ENCODE measurements at places on chromosomes 2 and 18.
A peak's percentile ranks its signal among the peaks of the same experiment; 100 is the strongest.

DNA sequence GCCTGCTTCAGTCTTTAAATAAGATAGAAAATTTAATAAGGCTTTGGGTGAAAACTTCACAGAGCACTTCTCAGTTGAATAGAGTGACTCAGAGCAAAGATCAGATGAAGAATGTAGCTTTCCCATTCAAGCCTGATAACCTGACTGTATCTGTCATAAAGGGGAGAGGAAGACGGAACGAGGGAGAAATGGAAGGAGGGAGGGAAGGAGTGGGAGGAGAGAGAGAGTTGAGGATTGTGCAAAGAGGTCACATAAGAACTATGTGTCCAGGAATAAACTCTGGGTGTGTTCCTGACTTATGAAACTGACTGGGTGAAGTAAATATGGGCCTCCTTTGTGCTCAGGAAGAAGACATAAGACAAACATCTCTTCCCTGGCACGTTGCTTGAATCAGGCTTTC lies 385.5 kb downstream of the LPIN1 start:
- DNase-seq: no peak

- no peak for DNase-seq
These were observed 43.3 kb upstream of the EDAR start for GRCh38 chr2:109032229-109032820.

DNA sequence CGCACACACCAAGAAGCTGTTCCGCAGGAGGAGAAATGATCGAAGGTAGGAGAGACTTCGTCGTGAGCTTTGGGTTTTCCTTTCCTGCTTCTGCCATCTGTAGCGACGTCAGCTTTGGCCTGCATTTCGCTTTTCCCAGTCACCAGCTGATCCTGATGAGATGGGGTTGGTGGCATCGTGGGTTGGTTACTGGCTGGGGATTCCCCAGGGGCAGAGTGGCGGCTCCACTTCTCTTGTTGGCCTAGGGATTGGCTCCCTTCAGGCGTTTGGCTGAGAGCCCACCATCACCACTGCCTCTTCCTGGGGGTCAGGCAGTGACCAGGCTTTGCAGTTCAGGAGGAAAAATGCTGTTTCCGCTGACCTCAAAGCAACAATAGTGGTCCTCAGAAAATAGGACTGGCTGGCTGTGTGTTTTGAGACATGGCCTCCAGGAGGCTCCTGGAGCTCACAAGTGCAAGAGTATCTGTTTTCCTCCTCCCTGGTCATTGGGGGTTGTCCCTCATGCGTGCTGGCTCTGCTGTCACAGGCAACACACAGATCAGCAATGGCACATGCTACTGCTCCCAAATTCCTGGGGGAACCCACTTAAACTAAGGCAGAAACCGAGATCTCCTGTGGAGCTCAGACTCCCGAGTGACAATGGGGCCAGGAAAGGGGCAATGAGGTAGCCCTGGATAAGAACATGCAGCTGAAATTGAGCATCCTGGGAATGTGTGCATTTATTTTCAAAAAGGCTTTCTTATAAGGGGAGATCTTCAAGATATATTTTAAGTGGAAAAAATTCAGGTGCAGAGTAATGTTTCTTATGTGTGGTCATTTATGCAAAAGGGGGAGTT lies 173.0 kb downstream of the CTIF start:
- DNase-seq: no peak

GRCh38 chr18:48740851-48741485 lies 202.1 kb downstream of the CTIF start:
- no peak for DNase-seq

DNA sequence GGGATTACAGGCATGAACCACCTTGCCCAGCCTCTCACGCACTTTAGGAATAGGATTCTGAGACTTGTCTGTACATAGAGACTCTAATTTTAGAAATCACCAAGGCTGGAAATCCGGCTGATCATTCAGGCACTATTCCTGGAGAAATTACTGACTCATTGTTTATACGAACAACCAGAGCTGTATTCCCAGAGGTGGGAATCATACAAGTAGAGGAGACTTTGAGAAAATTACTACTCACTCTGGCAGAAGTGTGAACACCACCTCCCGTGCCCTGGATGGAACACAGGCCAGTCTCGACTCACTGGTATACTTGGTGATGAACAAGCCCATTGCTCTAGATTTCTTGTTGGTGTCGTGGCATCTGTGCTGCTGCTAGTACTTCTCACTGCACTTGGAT lies 5.8 kb upstream of the ADNP2 start:
- DNase-seq: no peak

GRCh38 chr2:214604861-214605260 lies 194.0 kb downstream of the VWC2L start:
- no peak for DNase-seq

DNA sequence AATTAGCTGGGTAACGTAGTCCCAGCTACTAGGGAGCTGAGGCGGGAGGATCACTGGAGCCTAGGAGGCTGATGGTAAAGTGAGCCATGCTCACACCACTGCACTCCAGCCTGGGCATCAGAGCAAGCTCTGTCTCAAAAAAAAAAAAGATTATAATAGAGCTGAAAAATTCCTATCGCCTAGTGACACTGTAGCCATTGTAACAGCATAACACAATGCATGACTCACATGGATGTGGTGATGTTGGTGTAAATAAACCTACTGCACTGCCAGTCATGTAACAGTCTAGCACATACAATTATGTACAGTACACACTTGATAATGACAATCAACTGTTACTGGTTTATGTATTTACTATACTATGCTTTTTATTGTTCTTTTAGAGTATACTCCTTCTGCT lies 39.6 kb downstream of the MGAT4A start:
- peak; percentile 29 for DNase-seq

- no peak for DNase-seq
These were observed 130.3 kb upstream of the CTAGE1 start for GRCh38 chr18:22547807-22548561.

GRCh38 chr2:39567507-39567906 lies 98.2 kb upstream of the TMEM178A start:
- no peak for DNase-seq

DNA sequence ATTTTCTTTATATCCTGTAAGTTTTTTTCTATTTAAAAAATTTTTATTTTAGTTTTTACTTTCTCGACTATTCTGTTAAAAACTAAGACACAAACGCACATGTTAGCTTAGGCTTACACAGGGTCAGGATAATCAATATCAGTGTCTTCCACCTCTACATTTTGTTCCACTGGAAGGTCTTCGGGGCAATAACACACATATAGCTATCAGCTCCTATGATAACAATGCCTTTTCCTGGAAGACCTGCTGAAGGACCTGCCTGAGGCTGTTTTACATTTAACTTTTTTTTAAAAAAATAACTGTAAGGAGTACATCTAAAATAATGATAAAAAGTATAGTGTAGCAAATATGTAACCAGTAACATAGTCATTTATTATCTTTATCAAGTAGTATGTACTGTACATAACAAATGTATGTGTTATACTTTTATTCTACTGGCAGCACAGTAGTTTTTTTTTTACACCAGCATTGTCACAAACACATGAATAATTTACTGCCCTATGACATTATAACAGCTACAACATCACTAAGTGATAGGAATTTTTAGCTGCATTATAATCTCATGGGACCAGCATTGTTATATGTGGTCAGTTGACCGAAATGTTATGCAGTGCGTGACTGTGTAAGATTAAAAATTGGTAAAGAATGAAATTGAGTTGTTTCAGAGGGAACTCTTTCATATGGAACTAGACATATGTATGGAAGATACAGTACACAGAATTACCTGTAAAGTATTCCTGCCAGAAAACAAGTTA lies 37.9 kb downstream of the CCDC138 start:
- DNase-seq: no peak

DNA sequence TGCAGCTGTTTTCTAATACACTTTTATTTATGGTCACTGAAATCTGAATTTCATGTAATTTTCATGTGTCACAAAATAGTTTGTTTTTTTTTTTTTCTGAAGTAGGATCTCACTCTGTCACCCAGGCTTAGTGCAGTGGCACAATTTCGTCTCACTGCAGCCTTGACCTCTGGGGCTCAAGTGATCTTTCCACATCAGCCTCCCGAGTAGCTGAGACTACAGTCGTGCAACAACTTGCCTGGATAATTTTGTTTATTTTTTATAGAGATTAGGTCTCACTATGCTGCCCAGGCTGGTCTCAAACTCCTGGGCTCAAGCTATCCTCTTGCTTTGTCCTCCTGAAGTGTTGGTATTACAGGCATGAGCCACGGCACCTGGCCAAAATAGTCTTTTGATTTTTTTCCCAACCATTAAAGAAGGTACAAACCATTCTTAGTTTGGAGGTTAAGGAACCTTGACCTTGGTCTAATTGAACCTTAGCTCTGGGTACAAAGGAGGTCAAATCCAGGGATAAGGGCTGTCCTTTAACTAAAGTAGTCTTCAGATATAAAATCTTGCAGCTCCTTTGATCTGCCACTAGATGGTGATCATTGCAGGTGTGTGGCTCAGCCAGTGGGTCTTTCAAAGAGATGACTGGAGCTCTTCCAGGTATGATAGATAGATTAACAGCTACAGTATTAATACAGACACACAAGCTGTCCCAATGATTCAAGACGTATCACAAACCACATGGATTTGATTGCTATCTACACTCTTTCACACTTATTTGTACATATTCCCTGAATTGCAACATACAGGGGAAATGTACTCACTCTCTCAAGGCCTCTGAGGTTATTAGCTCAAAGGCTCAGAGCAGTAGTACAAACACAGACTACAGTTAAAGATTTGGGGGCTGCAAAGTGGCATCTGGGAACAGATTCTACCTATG lies 4.7 kb upstream of the KRCC1 start:
- peak; percentile 62 for DNase-seq

DNA sequence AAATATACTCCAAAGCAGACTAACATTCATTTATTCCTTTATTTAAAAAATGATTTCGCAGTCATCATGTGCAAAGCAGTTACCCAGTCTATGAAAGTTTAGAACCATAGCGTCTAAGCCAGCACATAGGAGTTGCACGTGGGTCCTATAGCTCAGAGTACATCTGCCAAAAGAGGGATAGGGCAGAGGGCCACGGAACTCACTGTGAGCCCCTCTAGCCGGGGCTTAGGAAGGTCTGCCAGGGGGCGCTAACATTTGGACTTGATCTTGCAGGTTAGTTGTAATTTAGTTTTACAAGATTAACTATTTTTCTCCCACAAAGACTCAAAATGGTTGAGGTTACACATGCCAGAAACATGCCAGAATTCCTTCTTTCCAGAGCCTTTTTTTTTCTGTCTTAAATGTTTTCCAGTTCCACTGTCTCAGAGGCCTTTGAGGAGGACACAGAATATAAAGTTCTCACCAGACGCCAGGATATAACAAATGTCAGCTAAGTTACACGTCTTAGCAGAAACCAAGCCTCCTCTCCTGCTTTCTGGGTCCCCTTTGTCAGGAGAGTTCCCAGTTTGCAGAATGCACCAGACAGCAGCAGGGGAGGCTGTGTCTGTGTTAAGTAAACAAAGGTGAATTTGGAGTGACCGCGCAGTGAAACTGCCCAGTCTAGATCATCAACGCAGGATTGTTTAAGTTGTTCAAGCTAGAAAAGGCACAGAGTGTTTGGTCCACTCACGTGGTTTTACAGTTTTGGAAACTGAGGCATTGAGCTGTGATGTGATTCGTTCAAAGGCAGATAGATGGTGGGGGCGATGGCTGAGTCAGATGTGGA lies 292.0 kb downstream of the PRKCE start:
- no peak for DNase-seq

- no peak for DNase-seq
These were observed 76.5 kb upstream of the HS6ST1 start for GRCh38 chr2:128395196-128395595.

DNA sequence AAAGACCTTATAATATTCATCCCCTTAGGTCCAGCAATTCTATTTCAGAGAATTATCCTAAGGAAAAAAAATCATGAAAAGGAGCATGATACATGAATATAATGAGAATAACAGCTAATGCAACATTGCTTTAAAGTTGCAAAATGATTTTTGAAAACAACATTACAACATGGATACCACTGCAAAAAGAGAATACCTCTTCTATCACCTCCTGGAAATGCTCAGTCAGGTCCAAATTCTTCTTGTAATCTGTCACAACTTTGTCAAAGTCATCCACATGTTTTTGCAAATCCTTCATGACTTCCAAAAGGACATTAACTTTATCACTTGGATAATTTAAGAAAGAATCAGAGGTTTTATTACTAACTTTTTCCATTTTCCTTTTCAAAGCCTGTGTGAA lies 47.9 kb upstream of the TTN start:
- DNase-seq: no peak

- DNase-seq: no peak
These were observed 16.2 kb upstream of the FAM237A start for GRCh38 chr2:206626108-206626507.

GRCh38 chr18:50218432-50219197 lies 23.7 kb upstream of the MYO5B start:
- peak; percentile 46 for DNase-seq

DNA sequence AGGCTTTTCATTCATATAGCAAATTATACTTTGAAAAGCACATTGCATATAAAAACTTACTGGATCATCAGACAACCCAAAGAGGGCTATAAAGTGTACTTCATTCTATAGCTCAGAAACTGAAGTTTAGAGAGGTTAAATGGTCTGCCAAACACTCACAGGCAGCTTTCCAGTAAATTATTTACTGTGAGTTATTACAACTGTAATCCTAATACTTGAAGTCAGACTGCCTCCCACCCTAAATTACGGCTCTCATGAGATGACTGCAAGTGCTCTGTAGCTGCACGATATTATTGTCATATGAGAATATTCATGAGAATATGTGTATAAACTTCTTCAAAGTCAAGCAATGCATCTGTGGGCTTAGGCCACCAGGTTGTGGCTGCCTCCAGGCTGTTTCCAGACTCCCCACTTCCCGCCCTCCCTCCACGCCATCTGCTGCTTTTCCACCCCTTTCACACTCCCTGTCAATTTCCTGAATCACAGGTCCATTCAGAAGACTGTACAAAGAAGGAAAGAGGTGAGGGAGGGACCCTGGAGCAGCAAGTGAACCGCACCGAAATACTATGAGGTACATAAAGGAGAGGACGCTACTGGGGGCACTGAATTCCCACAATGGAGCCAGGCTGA lies 111.1 kb upstream of the SPOPL start:
- DNase-seq: no peak

DNA sequence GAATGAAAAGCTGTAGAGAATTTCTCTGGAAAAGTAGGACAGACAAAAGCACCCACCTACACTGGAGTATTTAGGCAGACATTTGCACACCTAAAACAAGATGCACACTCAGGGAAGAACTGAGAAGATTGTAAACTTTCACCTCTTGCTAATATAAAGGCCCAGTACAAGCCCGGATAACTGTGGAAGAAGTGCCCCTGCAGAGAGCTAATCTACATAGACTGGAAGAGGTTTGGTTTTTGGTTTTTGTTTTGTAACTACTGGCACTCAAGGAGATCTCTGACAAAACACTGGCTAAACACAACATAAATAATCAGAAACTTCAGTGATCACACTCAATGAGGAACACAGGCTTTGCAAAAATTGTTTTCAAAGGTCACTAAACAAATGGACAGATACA lies 782.2 kb upstream of the SLC8A1 start:
- DNase-seq: no peak

DNA sequence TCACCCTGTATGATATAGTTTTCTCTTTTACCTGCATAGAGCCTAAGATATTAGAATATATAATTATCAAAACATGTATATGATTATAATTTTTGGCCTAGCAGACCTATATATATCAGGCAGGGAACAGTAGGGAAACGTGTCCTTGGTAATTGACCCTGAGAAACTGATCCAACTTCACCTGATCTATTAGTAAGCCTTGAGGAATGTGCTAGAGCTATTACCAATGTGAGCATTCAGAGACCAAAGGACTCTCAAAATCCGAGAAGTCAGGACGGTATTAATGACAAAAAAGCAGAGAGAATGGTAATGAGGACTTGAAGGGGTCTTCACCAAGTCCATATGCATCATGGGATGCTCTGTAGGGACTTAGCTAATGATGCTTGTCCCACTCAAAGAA lies 571.9 kb downstream of the CPS1 start:
- DNase-seq: no peak

- DNase-seq: no peak
These were observed 133.0 kb downstream of the MSH2 start for GRCh38 chr2:47535996-47536395.

Data from activated CD4-positive, alpha-beta T cell treated with anti-CD3 and anti-CD28 coated beads, Interleukin-10, Interleukin-2, amounts not matched to agents 100 ng/mL and 50 ng/mL, durations not matched to agents 16 hours and 8 hours (primary cell).